Eye (tissue), 1 donor: ENCODE measurements at places on chromosomes 11 and 22.

DNA sequence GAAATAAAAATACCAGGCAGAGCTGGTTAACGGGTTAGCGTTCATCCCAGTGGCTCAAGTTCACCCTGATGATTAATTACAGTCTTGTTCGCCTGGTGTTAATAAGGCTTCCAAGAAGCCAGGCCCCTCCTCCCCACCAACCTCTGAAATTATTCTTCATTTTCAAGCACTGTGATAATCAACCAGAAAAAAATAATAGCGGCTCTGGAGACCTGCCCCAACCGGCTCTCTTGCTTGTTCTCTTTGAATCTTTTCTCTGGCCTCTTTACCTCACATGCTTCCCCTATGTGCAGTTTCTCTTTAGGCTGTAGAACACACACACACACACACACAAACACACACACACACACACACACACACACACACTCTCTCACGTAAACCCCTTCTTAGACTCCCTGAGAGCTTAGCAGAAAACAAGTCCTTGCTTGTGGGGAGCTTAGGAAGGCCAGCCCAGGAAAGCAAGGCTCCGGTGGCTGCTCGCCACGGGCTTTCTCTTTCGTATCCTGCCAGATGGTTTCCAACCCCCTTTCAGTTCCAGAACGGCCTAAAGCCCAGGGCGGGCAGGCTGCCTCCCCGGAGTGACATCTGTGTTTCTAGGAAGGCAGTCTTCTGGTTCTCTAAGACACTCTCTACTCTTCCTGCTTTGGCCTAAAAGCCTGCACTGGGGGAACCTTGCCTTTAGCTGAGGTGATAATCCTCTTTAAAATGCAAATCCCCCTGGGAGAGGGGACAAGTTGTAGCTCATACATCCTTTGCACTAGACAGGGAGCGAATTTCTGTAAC is 106.4 kb upstream of the SESN3 start:
- DNase-seq, result peak; percentile 85

GRCh38 chr22:49036513-49036912 is 791.2 kb downstream of the BRD1 start:
- DNase-seq, result no peak

GRCh38 chr11:116275635-116276034 is 497.2 kb downstream of the BUD13 start:
- DNase-seq, result no peak

DNA sequence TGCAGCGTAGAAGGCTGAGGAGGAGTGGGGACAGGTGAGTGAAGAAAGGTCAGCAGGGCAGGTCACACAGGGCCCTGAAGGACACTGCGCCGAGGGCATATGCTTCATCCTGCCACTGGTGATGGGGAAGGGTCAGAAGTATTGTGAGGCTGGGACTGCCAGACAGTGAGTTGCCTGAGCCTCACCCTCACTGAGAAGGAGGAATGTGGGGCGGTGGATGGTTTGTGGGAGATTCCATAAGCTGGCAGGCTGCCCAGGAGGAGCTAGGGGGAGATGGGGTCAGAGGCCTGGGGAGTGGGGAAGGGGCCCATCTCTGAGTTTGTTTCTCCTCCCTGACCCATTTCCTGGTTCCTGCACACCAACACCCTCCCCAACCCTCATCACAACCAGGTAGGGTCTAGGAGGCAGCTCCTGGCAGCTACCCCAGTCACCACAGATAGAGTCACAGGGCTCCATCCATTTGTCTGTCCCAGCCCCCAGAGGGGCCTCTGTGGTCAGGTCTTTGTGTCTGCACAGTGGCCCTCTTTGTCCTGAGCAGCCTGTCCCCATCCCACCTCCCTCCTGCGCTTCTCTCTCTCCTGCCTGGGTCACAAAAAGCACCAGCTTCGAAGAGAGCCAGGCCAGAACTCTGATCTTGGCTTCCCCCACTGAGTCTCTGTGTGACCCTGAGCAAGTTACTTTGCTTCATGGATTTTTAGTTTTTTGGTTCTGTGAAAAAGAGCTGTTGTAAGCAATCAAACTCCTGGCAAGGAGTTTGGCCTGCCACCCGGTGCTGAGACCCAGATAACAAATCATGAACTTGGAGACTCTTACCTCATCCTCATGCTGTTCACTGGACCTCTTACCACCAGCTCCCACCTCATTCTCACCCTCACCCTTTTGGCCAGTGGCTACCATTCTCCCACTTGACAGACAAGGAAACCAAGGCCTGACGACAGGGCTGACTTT is 4.6 kb upstream of the P2RY2 start:
- DNase-seq, result peak; percentile 43

GRCh38 chr22:46935506-46936377 is 173.3 kb downstream of the TBC1D22A start:
- DNase-seq, result no peak

DNA sequence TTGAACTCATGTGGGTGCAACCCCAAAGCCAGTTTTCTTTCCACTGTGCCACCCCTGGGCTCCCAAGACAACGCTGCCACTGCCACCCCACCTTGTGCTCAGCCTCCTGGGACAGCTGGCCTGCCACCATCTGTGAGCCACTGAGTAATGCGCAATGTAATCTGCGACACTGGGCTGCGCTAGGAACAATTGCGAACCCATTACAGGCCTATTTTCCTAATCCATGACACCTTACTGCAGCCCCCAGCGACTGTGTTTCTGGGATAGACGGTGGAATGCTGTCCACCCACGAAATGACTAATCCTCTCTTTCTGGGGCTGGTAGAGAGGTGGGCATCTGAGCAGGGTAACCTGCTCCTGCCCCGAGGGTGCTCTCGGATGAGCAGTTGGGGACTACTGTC is 22.2 kb downstream of the FLRT1 start:
- DNase-seq, result no peak
